ENCODE measurements at places on chromosomes 5 and 9.

- no peak for DNase-seq
These were observed 23.3 kb upstream of the MEGF9 start for GRCh38 chr9:120737416-120738165.

DNA sequence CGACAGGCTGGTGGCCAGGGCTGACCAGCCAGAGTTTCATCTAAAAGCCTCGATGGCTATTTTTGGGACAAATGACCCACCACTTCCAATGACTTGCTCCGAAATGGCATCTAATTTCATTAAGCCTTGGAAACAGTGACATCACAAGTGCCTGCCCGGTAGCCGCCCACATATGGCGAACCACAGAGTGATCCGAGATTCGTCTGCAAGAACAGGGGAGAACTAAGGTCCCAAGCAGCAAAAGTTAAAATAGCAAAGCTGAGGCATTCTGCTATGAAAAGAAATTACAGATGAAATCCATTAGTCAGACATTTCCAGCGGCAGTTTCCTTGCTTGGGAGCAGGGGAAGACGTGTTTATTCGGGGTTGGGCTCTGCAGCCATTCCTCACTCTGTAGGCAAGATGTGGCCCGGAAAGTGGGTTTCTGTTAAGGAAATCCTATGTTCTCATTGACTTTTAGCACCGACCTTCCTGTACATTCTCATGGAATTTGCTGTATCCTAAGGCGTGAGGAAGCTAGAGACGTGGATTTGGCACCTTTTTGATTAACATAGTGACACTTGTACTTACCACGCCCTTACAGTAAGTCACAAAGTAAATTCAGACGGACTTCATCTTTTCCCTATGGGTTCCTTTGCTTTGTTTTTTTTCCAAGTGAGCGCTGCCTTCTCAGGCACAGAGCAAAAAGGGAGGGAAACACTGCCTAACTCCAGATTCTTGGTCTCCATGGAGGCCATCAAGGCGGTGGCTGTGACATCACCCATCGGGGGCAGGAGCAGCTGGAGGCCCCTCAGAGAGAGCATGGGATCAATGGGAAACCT, 45.1 kb downstream of the ERGIC1 start:
- no peak for DNase-seq

GRCh38 chr5:81265101-81265500, 32.0 kb downstream of the CKMT2 start:
- DNase-seq, result no peak

DNA sequence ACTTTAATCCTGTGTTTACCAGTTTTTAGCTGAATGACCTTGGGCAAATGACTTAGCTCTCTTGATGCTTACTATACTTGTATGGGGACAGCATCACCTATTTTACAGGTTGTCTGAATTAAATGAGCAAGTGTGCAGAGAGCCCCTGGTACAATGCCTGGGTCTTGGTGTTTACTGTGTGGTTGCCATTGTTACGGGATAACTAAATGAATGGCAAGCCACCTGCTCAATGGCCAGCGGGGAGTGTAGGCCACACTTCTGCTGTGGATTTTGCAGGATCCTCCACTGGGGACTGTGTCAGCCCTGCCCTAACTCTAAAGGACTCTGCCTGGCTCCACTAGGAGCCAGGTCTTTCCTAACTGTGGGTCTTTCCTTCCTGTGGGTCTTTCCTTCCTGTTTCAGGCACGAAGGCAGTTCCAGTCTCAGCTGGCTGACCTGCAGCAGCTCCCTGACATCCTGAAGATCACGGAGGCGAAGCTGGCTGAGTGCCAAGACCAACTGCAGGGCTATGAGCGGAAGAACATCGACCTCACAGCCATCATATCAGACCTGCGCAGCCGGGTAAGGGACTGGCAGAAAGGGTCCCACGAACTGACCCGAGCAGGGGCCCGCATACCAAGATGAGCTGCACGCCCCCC, 10.3 kb upstream of the GLE1 start:
- DNase-seq, result no peak

DNA sequence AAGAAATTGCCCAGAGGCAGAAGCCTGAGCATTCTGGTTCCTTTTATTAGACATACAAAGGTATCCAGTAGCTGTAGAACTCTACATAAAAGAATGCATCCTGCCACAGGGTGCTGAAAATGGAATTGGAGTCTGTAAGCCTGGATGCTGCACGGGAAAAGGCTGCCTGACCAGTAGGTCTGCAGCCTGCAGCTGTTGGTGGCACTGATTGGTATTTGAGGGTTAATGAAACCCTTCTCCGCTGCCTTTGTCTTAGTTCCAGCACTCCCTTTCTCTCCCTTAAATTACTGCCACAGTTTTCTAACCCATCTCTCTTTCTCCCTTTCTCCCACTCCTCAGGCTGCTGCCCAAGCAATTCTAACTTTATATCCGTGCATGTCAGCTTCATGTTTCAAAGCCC, 64.7 kb downstream of the BRINP1 start:
- no peak for DNase-seq

- no peak for DNase-seq
These were observed 13.5 kb downstream of the SETX start for GRCh38 chr9:132341177-132341840.

DNA sequence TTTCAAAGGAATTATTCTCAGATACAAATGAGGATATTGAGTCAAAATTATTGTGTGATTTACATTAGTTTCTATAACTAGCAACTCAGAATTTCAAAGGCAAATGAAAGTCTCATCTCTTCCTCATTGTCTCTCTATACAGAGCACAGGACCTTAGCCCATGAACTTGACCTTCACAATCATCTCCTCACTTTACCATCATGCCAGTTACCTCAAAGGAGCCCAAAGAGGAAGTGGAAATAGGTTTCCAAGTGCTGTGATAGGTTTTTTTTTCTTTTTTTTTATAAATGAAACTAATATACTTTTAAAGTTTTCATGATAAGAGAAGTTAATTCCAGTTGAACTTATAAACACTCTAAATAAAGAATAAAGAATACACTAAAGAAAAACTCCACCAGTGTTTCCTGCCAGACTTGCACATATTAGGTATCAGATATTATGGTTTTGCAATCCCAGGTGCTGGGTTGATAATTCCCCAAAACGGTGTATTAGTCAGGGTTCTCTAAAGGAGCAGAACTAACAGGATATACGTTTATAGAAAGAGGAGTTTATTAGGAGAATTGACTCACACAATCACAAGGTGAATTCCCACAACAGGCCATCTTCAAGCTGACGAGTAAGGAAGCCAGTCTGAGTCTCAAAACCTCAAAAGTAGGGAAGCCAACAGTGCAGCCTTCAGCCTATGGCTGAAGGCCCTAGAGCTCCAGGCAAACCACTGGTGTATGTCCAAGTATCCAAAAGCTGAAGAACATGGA, 50.1 kb upstream of the ADAMTS16 start:
- DNase-seq, result no peak
